Ammon's horn (tissue), 1 donor: ENCODE measurements at places on chromosomes 3 and 15.

DNA sequence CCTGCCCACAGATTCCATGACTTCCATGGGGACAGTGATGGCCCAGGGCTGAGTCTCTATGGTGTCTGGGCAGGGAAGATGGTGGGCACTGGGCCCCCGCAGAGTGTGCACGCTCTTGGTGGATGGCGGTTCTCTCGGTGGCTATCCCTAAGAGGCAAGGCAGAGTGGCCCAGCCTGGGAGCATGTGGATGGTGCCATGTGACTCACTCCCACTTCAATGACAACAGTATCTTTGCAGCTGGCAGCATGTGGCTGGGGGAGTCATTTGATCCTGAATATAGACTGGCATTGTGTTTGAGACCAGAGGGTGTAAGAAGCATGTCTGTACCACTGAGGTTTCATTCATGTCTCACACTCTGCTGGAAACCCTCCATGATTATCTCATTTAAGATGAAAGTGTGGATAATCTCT lies 101.2 kb downstream of the CORO2B start:
- peak; percentile 96 for DNase-seq

DNA sequence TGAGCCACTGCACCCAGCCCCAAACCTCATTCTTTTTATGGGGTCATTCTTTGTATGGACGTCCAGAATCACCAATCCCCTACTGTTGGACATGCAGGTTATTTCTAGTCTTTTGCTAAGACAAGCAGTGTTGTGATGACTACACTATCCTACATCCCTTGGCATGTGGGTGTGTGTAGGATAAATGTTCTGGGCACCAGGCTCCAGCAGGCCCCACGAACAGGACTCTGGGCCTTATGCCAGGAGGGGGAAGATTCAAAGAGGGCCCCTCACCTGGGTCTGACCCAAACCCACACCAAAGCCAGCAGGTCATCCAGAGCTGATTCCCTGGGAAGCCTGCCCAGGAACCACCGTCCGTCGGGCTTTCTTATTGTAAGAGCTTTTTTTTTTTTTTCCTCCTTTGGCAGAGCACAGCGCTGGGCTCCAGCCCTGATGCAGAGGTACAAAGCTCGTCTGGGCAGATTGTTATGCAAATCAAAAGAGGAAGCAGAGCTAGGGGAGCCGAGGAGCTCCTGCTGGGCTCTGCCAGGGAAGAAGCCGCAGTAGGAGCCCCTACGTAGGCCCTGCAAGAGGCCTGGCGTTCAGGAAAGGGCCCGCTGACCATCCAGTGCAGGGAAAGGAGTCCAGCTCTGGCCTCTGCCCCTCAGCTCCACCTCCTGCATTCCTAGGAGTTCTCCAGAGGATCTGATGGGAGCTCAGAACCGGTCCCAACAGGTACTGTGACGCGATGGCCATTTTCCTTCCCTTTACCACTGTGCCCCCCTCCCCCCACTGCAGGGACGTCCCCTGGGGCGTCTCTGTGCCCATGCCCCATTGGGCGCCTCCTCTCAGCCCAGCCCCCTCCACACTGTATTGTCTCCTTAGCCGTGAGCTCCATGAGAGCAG lies 29.0 kb upstream of the FURIN start:
- peak; percentile 48 for DNase-seq

DNA sequence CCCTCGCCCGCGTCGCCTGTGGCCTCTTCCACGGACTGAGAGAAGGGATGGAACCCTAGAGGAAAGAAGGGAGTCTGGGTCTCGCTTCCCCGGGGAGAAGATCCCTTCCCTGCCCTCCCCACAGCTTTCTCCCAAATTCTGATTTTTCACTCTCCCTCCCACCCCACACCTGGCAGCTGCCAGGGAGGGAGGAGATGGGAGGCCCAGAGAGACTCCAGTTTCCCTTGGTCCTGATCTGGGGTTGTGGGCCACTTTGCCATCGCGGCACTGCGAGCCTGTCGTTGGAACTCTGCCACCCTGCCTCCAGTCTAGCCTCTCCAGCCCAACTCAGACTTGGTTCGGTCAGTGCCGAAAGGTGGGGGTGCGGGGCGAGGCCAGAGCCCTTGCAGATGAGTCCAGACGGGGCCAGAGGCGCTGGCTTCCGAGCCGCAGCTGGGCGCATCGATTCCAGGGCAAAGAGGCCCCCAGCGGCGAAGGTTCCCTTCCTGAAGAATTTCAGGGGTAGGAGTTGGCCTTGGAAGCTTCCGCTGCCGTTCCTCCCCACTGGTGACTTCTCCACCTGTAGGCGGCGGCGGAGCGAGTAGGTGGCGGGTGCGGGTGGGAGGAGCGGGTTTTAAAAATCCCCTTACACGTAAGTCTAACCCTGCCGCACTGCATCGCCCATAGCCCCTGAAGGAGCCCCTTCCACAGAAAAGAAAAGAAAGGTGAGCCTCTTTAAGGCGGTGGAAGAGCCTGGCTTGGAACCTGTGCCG lies 5.2 kb downstream of the WNT5A start:
- DNase-seq = no peak

- DNase-seq = peak; percentile 11
These were observed 102.9 kb downstream of the SUCLG2 start for GRCh38 chr3:67551361-67552016.

DNA sequence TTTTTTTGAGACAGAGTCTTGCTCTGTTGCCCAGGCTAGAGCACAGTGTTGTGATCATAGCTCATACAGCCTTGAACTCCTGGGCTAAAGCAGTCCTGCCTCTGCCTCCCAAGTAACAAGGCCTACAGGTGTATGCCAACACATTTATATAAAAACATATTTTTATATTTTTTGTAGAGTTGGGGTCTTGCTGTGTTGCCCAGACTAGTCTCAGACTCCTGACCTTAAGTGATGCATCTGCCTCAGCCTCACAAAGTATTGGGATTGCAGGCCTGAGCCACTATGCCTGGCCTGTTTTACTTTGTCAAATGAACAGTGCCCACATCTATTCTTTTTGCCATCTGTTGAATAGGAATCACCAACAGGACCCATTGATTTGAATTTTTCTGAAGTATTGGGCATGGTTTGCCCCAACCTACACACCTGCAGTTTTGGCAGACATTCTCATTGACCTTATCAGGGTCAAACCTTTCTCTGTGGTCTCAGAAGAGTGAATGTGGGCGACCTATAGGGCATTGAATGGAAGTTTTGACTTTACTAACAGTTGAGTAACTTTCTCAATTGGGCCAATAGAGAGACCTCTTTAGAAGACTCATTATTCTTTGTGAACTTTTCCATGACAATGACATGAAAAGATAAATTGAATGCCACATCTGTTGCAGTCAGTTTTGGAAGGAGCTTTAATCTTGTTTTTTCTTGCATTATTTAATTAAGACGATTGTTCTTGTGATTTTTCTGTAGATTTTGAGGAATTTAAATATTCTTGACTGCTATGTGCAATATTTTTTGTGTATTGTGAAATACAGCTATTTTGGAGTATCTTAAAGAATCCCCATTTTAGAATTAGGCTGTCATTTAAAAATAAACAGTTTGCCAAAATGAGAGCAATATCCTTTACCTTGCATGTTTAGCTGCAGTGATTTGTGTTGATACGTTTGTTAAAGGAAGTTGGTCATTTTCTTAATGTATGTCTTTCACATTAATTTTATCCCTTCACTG lies 2.7 kb downstream of the IREB2 start:
- DNase-seq = no peak

GRCh38 chr3:143716731-143717130 lies 131.5 kb downstream of the SLC9A9 start:
- no peak for DNase-seq

GRCh38 chr15:98958918-98959639 lies 48.5 kb downstream of the PGPEP1L start:
- no peak for DNase-seq

- no peak for DNase-seq
These were observed 14.8 kb downstream of the UBP1 start for GRCh38 chr3:33425453-33425852.

- DNase-seq = no peak
These were observed 213.1 kb downstream of the NTRK3 start for GRCh38 chr15:88043396-88043795.

DNA sequence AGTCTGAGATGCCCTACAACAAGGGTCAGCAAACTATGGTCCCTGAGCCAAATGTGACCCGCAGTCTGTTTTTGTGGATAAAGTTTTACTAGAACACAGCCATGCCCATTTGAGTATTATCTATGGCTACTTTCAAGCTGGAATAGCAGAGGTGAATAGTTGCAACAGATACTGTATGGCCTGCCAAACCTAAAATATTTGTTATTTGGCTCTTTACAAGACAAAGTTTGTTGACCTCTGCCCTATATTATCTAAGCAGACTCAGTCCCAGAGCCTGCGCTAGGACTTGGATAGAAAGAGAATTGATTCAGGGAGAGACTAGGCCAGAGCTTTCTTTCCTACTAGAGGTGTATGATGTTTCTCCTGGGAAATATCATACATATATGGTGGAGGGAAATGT lies 81.7 kb upstream of the NMNAT3 start:
- DNase-seq = no peak

GRCh38 chr3:89052386-89052785 lies 55.0 kb upstream of the EPHA3 start:
- no peak for DNase-seq

DNA sequence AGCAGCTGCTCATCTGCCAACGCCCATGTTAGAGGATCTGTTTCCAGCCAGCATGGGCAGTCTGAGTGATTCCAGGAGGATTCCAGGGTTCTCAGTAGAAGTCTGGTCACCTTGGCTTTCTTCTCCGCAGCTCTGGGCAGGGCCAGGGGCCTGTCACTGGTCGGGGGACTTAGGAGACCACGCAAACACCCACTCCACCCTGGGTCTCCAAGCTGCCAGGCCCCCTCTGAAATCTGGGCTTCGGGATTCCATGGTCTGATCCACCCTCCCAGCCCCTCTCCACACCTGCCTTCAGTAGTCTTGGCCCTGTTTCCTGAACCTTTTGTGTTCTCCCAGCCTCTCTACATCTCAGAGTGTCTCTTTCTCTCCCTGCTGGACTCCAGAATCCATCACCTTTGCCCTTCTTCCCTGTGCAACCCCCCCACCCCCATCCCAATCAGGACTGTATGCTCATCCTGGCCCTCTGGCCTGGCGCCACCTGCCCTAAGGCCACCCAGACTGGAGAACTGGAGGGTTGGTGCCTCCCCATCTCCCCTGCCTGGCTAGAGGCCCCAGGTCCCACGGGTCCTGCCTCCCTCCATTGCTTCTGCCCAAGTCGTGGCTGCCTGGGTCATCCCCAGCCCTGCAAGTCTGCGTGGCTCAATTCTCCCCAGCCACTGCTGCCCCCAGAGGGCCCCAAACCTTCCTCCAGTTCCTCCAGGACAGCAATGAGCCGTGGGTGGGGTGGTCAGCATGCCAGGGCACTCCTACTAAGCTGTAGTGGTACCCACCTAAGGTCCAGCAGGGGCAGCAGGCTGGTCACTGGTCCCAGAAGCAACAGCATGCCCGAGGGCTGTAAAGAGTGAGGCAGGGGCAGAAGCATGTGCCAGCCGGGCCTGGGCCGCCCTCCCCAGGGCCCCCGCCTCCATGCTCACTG lies 102.8 kb downstream of the TBC1D2B start:
- DNase-seq = no peak

DNA sequence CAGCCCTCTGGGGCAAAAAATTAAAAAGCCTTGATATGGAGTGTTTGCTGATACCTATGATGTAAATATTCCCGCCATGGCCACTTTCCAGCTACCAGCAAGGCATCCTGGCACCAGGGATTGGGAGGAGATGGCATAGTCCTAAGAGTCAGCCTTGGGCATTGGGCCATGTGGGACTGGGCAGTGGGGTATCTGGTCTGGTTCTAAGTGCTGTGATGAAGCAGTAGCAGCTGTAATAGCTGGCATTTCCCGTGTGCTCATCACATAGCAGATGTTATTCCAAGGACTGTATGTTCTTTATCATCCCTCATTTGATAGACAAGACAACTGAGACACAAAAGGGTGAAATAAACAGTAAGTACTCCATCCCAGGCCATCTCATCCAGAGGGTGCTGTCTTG lies 6.9 kb upstream of the SACM1L start:
- no peak for DNase-seq
